ENCODE measurements at places on chromosomes 5 and 9.

GRCh38 chr5:176743868-176744583, 66.3 kb upstream of the UNC5A start:
- no peak for DNase-seq

DNA sequence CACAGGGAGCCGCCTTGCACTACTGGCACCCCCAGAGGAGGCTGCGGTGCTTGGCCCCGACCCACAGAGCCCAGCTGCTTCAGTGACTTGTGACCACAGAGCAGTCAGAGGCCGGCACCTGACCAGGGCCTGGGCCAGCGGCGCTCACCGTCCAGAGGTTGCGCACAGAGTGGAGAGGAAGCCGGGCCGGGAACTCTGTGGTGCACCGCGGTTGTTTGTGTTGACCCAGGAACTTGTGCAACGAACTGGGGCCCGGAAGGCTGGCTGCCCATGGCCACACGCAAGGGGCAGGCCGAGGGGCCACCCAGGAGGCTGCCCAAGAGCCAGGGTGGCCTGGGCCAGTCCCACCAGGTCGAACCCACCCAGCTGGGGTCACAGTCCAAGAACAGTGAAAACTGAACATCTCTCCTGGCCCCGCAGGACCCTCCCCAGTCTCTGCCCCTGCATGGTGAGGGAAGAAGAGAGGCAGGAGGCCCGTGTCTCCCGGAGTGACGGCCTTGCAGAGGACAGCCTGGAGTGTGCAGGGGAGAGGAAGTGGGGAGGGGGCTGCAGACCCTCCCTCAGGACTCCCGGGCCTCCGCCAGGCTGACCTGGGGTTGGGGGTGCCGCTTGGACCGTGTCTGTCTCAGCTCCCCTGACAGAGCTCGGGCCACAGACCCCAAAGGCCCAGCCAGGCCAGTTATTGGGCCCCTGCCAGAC, 42.8 kb upstream of the EGFL7 start:
- no peak for DNase-seq

GRCh38 chr9:114339130-114339908, 9.7 kb downstream of the ORM2 start:
- DNase-seq: peak; percentile 70

DNA sequence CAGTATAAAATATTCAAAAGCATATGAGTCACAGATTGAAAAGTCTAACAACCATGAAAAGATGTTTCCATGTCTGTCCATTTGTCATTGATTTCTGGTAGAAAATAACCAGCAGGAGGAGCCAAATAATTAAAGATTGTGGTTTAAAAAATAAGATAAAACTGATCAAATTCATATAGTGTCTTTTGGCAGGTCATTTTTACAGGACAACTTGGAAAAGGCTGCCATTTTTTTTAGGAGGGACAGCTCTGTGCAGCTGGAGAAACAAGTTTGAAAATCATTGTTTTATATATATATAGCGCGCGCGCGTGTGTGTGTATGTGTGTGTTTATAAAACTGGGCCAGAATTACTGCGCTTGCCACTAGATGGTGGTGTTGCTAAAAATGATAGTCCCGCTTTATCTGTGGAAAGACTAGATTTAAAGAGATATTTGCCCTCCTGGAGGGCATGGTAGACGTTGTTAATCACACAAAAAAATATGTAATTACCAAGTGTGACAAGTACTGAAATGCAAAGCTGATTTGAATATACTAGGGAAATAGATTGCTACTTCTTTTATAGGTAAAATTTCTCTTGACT, 1.3 kb upstream of the TRMO start:
- peak; percentile 93 for DNase-seq

DNA sequence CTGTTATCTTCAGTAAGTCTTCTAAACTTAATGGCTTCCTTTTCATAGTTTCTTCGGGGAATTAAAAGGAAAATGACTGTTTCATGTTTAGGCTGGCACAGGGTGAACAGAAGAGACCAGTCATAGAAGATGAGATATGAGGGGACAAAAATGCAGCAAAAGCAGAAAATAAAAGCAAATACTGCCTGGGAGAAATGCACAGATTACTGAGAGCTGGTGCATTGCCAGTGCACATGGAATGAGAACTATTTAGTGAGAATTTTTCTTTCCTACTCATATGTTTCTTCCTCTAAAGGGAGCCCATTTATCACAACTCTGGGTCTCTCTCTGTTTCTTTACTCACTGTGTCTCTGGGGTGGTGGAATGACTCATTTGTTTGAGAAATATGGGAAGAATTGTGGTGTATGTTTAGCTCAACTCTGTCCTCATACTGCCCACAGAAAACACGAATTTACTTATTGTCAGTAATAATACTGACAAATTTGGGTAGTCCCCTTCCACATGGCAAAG, 25.9 kb upstream of the ANKRD55 start:
- peak; percentile 8 for DNase-seq

DNA sequence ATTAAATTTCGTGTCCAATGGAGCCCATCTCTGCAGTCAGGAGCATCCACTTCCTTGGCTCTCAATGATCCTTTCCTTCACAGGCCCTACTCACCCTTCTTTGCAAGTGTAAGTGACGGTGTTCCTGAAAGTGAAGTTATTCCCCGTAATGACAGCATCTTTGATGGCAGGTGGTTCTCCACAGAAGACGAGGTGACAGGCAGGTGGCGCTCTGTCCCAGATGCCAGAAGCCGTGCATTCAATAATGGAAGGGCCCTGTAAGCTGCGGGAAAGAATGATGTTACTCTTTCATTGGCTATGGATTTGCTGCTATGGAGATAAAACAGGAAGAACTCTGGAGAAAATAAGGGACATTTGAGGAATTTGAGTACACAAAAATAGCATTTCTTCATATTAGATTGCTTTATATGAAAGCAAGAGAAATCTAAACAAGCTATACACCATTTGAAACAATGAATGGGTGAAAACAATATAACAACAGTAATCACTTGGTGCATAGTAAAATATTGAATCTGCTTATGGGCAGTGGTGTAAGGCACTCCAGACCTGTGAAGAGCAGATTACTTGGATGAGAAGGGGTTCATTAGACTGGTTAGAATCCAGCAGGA, 89.9 kb upstream of the TXNDC8 start:
- peak; percentile 50 for DNase-seq

GRCh38 chr5:127925916-127926315, 157.7 kb upstream of the SLC12A2 start:
- DNase-seq: no peak

- no peak for DNase-seq
Observed at GRCh38 chr9:132426639-132427414, 16.8 kb downstream of the CFAP77 start.

- DNase-seq: peak; percentile 72
Observed at GRCh38 chr9:13817754-13818278, 496.1 kb downstream of the NFIB start.

- no peak for DNase-seq
Observed at GRCh38 chr5:18119156-18119785, 485.0 kb downstream of the TAF11L14 start.

DNA sequence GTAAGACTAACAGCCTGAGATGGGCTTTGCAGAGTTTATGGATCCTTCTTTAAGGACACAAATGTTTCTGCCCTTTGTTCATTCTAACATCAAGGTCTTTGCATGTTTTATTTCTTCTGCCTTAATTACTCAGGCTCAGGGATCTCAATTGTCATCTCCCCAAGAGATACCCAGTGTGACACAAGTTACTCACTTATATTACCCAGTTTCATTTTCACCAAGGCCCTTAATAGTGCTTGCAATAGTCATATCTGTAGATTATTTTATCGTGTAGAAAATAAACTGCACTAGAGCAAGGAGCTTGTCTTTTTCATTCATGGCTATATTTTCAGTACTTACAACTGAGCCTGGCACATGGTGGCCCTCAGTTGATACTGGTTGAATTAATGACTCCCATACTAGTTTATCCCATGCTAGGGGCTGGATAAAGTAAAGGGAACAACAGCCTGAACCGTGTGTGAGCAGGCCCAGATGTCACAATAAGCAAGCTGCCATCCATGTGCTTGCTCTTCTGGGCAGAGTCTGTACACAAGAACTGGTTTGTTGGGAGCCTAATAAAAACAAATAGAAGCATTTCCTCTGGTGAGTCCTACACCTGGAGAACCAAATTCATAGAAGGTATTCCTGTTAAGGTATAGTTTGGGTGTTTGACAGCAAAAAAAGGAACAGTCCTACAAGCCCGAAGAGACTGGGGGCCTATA, 112.5 kb upstream of the CD180 start:
- DNase-seq: no peak

- no peak for DNase-seq
Observed at GRCh38 chr9:5957166-5957565, 58.3 kb downstream of the RANBP6 start.

DNA sequence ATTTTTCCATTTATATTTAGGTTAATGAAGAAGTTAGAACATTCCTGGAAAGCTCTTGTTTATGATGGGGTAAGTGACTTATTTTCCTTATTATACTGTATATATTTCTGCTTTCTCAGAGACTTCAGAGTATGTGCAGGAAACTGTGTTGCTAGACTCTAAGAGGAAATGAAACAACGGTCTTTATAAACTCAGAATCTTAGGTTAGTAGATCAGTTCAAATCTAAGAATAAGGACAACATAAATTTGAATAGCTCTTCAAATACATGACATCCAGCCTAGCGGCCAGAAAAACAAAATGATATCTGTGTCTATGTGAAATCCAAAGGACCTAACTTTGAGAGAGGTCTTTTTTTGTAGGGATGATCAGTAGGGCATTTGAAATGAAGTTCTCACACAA, 94.3 kb downstream of the PRKACG start:
- no peak for DNase-seq

GRCh38 chr9:109166771-109167601, at the start of gene FRRS1L:
TSS of gene FRRS1L (minus strand) at chr9:109167249. CDS start at chr9:109167138, 111 bp downstream.
- no peak for DNase-seq

- no peak for DNase-seq
Observed at GRCh38 chr9:127915801-127916719, 781 bp downstream of the ST6GALNAC4 start.

DNA sequence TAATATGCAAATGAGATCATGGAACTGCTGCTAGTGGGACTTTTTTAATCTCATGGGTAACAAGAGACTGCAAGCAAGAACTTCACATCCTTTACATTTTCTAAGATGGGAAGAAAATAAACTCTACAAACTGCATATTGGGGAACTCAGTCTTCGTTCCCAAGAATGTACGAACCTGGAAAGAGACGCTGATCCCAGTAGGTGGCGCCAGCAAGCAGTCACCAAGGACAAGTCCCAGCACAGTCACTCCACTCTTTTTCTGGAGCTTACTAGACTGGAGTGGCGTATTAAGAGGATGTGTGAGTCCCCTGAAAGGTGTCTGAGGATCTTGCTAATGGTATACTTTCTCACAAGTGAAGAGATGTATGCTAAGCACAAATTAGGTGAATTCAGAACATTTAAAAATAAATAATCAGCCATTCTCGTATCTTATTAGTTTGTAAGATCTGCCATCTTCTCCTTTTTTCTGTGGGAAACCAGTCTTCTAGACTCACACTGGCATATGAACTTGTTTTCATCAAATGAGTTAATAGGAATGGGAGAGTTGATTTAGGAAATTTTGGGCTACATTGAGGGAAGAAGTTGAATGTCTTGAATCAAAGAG, 16.0 kb upstream of the PUM3 start:
- peak; percentile 64 for DNase-seq

GRCh38 chr9:116156621-116157314, 3.2 kb downstream of the PAPPA start:
- peak; percentile 56 for DNase-seq

DNA sequence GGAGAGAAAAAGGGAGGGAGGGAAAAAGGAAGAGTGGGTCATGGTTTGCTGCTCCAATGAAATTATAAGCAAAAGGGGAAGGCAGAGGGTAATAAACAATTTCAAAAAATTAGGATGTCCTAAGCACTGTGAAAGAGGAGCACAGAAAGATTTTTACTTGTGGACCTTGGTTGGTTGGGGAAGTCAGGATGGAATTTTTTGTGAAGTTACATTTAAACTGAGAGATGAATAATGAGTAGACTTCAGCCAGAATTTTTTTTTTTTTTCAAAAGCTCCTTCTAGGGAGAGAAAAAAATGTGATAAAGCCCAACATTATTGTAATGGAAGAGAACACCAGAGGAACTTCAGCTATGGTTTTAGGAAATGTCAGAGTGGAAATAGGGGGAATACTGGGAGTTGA, 515.9 kb upstream of the PAPPA start:
- DNase-seq: no peak

DNA sequence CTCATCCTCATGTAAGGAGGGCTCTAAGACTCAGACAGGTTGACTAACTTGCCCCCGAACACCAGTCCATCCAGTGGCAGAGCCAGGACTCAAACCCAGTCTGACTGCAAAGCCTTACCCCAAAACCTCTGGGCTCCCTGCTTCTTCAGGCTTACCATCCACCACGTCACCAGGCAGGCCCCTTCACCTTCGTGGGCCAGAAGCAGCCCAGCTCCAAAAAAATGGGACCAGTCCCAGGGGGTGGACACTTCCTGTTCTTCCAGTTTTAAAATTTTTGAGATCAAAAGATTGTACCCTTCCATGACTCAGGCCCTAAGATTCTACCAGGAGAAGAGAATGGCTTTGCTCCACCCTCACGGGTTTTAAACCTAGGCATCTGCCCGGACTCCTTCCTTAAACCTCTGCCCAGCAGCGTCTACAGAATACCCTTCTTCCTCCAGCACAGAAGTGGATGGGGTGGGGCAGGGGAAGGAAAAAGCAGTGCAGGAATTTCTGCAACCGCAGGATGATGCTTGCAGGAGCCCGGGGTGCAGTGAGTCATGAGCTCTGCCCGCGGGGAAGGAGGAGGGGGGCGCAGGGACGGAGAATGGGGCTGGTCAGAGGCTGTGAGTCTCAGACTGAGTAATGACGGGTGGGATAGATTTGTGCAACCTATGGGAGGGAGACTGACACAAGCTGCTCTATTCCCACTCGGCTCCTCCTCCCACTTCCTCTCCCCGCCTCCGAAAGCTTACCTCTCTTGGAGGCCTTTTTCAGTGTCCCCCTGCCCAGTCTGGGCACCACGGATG, 50.4 kb upstream of the STXBP1 start:
- peak; percentile 58 for DNase-seq

- peak; percentile 43 for DNase-seq
Observed at GRCh38 chr5:41747301-41747700, 122.9 kb downstream of the OXCT1 start.

DNA sequence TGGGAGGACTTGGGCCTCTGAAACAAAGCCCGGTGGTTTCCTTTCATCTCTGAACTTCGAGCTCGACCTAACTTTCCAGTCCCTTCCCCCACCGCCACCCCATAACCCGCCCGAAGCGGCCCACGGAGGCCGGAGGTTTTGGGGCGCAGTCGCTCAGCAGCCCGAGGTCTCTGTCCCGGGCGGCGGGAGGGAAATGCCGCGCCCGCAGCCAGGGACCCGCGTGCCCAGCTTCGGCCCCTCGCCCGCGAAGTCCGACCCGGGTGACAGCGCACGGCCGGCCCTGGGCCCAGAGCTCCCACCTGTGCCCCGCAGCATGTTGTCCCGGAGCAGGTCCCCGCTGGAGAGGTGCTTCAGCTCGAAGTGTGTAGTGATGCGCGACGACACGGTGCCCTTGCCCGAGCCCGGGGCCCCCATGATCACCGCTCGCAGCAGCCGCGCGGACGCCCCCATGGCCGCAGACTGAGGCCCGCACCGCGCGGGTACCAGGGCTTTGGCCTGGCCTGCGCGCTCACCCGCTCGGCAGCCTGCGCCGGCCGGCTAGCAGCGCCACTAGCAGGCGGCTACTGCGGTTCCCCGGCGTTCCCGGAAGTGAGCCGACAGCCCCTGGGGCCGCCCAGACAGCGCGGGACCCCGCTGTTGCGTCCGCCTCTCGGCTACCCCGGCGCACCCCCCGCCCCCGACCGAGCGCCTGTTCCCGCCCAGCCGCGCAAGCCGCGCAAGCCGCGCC, at the start of gene AK3:
AK3 (minus strand) TSS at position 565 of the 727 bp plus-strand sequence; CDS start at position 450, 115 bp downstream.
- peak; percentile 100 for DNase-seq

GRCh38 chr5:103487822-103488493, 74.6 kb downstream of the NUDT12 start:
- no peak for DNase-seq

Data from OCI-M1 (cell line).